AG09319 (cell line): ENCODE measurements at places on chromosomes 2 and 18.

GRCh38 chr18:57805117-57805516 is 2.0 kb upstream of the ATP8B1 start:
- DNase-seq: no peak

GRCh38 chr2:225670111-225670974 is 270.8 kb downstream of the NYAP2 start:
- peak; percentile 29 for DNase-seq

- DNase-seq: no peak
Observed at GRCh38 chr18:48767090-48767690, 183.6 kb downstream of the SMAD7 start.

DNA sequence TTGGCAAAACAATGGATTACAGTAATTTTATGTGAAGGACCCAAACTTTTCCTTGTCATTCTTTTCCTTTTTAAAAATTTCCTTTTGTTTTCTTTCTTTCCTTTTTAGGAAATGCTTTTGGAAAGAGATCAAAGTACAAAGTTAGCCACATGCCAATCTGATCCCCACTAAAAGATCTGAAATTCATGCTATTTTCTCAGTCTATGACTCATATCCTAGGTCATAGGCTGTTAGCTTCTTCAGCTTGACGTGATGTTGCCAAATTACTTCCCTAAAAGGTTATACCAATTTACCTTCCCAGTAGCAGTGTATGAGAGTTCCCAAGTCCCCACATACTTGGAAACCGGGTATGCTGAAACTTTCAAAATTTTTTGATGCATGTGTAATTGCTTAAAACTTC is 355.3 kb downstream of the INSIG2 start:
- DNase-seq: no peak

DNA sequence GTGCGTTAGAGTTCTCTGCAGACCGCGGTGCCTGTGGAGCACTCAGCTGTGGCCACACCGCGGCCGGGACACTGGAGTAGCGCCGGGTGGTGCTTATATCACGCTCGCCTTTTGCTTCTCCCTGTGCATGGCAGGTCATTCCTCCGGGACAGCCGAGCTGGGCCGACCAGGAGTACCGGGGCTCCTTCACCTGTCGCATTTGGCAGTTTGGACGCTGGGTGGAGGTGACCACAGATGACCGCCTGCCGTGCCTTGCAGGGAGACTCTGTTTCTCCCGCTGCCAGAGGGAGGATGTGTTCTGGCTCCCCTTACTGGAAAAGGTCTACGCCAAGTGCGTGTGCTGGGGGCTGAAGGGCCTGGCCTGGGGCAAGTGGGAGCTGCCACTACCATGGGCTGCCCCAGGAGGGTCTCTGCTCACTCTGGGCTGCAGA is 4.2 kb downstream of the CAPN10 start:
- no peak for DNase-seq

- no peak for DNase-seq
Observed at GRCh38 chr18:31970617-31971016, 27.7 kb upstream of the TRAPPC8 start.

DNA sequence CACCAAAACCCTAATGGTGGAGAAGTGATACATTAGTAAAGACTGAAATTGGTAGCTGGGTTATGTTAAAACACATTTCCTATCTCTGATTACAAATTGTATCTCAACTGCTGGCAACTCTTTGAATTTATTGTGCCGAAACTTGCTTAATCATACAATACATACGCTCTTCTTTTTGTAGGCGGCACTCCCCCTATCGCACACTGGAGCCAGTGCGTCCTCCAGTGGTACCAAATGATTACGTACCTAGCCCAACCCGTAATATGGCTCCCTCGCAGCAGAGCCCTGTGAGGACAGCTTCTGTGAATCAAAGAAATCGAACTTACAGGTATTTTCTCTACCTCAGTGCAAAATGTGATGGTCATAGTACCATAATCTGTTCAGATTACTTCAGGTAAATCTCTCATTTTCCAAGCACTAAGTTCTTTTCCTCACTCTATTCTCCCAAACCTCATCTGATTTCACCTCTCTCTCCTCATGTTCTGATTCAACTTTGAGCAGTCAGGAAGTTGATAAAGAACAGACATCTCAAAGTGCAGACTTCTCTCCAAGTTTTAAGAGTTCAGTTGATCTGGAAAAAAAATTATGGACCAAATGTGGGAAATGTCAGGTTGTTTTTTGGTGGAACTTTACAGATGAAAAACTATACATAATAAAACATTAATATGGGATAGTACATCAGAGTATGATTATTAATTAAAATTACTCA is 66.5 kb downstream of the ABI2 start:
- DNase-seq: no peak
